HT-29 (cell line): ENCODE measurements at places on chromosomes 6 and 20. TPM values are rescaled to one million over a fixed set of nuclear protein-coding genes. Genes with fewer than 3 reads are reported as not detected.

- DNase-seq, result no peak
These were observed 518.3 kb downstream of the KIF16B start for GRCh38 chr20:16054985-16055384.

TRIM31 gene
- 112 and 119 TPM in 2 replicates for total RNA-seq

- DNase-seq, result no peak
These were observed 12.2 kb downstream of the FGD2 start for GRCh38 chr6:37017606-37018197.

DNA sequence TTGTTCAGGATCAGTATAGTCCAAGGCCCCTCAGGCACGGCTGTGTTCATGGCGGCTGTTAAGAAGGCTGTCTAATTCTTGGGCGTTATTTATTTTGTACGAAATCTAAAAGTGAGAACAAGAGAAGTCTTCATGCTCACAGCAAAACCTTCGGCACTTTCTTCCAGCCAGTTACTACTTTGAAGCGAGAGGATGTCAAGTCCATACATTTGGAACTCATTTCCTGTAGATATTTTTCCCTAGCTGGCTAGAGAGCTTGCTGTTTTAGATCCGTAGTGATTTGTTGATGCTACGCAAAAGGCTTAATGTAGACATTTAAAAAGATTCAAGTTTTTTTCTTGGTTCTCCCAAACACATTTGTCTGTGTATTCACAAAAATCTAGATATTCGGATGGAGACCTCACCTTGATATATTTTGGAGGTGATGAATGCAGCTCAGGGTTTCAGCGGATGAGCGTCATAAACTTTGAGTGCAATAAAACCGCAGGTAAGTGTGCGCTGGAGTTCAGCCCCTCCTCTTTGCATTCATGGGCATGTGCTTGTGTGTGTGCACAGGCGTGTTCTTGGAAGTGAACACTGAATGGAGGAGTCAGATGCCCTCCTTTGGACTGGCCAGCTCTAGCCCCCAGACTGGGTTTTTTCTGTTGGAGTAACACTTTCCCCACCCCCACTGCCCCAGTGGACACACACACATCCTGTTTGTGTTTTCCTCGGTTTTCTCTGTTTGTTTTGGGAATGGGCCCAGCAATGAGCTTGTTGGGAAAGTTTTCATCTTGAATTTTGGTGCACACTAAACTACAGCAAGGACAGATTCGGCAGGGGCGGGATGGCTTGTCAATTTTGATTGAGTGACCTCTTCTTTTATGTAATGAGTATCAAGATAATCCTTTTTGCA, 65.4 kb downstream of the IGF2R start:
- no peak for DNase-seq

ZNF391 gene
- total RNA-seq, result 0.03 and 0.33 TPM in 2 replicates

DNA sequence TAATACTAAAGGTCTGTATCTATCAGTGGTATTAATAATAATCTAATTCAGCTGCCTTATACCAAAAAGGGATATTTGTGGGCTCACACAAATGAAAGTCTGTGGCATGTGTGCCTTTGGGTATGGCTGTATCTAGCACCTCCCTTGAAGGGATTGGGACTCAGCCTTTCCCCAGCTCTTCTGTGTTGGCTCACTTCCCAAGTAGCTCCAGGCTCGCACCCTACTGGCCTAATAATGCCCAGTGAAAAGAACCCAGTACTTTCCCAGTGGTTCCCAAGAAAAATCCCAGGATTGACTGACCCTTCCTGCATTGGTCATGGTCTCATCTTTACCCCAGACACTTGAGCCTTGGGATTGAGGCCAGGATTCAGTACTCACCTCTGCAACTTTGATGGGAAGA, 60.7 kb upstream of the CDKAL1 start:
- no peak for DNase-seq

- no peak for DNase-seq
These were observed 16.0 kb upstream of the TAAR1 start for GRCh38 chr6:132675002-132675401.
